ENCODE measurements at places on chromosomes 3 and 15.

DNA sequence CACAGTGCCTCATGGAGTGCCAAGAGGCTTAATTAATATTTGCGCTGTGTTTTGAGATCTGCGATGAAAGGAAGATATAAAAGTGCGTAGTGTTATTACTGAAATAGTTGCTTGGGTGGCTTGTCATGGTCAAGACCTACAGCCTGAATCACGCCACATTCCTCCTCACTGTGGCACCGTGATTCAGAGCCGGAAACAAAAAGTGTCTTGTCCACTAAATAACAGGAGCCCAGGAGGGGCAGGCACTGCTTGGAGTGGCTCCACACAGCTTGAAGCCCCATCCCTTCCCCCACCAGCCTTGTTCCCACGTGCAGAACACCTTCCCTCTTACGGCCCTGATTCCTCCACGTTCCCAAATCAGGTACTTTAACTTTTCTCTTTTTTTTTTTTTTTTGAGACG lies 1.2 kb upstream of the LRRC15 start:
- no peak for DNase-seq

- DNase-seq, result no peak
Observed at GRCh38 chr3:13951184-13951583, 71.3 kb upstream of the WNT7A start.

DNA sequence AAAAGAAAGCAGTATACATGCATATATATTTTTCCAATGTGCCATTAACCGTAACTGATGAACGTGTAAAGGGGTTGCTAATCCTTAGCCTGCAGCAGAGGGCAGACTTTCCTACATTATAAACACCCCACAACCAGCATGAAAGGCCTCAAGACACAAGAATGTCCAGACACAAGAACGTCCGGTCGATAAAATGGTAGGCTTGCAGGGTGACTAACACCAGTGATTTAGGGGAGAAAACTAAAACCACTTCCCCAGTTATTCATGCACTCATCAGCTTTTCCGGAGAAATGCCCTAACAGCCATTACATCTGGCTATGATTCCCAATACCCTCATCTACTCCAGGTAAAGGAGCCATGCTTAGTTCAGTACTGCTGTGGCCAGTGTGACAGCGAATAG lies 57.4 kb downstream of the LRTM1 start:
- DNase-seq, result peak; percentile 13

DNA sequence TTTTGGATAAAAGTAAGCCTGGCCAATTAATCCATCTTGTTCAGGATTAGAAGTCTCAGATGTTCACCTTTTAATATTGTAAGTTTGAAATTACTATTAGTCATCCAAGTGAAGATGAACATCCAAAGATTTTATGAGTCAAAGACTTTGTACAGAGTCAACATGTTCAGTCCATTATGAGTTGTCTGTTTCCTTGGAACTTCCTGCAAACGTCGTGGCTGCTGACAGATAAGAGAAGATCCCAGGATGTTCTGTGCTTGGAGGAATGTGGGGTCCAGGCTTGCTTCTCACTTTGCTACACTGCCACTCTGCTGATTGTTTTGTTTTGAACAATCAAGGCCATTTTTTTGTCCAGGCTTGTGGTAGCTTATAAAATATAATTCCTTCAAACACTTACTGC lies 74.3 kb upstream of the SLCO2A1 start:
- DNase-seq, result no peak

DNA sequence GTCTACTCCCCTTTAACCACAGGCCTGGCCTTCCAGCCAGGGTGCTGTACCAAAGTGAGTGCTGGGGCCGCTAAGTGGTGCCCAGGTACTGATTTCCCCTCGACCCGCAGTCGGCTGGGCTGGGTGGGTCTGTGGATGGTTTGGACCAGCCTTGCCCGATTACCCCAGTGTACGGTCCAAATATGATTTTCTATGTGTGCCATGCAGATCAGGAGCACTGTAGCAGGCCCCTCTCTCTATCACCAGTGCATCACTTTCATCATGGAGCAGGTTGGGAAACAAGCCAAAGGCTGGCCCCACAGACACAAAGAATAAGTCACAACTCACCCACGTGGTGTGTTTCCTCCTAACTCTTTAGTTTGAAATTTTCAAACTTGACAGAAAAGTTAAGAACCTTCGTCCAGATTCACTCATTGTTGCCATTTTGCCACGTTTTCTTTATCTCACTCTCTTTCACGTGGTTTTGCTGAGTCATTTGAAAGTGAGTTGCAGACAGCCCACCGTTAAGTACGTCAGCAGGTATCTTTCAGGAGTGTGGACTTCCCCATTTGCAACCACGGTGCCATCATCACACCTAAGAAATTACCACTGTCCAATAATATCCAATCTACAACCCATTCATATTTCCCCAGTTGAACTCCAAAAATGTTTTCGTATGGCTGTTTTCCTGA lies 37.0 kb downstream of the ZNF710 start:
- DNase-seq, result peak; percentile 87

DNA sequence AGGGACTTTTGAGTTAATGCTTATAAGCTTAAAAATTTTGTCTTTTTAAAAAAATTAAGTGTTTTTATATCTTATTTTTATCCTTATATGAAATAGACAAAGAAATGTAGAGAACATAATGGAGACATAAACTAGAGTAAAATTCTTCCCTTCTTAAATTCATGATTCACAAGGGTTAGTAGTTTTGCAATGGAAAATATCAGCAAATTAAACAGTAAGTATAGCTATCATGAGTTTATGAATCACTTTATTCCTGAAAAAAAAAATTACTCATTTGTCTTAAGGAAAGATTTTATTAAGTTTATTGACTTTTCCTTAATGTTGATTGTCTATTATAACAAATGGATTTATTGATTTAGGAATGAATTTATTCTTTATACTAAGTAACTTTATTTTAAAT lies 4.3 kb downstream of the ATP6V1A start:
- DNase-seq, result no peak

- peak; percentile 33 for DNase-seq
Observed at GRCh38 chr3:42755681-42756578, 17.1 kb downstream of the CCDC13 start.

DNA sequence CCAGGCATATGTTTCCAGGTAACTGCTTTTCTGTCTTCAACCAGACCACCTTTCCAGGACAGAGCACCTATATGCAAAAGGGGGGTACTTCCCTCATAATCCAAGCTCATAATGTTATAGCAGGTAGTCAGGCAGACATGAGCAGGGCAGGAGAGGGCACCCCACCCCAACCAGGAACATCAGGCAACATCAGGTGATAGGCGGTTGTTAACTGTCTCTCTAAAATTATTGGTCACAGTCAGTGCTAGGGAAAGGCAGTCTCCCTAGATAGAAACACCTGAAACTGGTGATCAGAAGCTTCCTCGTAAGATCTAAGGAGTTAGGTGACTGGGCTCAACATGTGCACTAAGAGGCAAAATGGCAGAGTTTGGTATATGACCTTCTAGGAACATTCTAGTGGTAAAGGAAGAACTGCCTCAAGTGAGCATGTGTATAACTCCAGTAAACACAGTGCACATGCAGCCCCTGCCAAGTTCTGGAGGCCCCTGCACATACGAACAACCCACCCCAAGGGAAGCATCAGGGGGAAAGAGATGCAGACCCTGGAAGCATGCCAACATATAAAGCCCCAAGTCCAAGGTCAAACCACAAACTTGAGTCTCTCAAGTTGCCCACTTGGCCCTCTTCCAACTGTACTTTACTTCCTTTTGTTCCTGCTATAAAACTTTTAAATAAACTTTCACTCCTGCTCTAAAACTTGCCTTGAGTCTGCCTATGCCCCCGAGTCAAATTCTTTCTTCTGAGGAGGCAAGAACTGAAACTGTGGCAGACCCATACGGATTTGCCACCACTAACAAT lies 270.9 kb downstream of the ULK4 start:
- DNase-seq, result peak; percentile 36

GRCh38 chr15:78149805-78150751 lies 916 bp downstream of the IDH3A start:
- no peak for DNase-seq
